Midbrain (tissue), 1 donor: ENCODE measurements at places on chromosomes 1 and 21.

- no peak for DNase-seq
Observed at GRCh38 chr1:8398677-8399076, 80.8 kb downstream of the SLC45A1 start.

DNA sequence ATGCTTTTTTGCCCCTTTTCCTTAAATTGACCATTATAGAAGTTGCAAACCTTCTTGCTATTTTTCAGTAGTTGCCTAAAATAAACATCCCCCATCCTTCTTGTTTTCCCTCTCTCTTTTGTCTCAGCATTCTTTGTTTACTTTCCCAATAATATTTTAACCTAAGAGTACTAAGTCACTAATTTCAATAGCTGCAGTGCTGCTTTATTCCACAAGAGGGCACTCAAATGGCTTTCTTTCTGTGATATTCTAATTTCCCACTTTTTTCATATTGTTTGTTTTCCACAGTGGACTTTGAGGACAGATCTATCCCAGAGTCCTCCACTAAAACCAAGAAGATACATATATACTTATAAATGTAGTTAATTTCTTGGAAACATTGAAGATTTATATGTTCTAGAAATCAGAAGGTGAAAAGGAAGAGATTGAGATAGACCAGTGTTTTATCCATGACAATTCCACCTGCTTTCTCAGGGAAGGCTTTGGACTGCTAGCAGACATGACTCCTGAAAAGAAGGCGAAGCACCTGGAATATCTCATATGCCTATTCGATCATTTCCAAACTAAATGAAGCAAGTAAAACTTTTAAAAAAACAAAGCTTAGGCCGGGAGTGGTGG is 104.8 kb upstream of the GRIK1 start:
- no peak for DNase-seq

DNA sequence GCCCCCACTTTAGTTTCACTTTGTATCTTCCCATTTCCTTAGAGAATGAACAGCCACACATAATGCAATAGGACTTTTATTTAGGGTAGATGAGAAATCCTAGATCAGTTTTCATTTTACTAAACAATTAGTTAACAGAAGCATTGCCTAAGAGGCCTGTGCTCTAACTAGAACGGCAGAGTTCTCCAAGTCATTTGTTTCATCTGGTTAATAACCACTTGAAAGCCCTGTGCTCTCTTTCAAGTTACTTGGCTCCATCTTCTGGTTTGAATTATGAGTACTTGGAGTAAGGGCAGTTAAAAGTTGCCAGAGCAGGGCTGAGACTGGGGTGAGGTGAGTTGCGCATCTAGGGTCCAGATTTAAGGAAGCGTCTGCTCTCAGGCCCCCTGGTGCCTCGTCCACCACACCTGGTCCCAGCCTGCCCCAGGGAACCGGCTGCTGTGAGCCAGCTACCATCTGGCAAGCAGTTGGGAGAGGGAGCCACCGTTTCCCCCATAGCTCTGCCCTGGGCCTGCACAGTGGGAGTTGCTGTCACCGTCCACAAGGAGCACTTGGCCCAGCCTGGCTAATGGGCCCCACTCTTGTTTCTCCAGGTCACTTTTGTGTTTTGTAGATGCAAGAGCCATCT is 18.1 kb upstream of the SLC44A3 start:
- DNase-seq, result peak; percentile 74

DNA sequence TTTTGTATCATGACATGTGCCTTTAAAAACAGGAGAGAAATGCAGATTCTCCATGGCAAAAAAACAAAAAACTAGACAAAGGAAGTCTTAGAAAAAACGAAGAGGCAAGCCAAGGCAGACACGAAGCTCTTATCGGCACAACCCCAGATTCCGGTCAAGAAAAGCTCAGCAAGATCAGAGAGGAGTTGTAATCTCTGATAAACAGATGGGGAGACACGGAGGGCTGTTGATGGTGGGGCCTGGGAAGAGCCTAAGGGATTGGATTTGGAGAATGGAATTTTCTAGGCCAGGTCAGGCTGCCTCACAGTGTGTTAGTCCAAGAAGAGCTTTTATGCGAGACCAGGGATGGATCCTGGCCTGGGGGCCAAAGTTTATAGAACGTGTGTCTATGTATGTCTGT is 96.2 kb upstream of the AKT3 start:
- no peak for DNase-seq

GRCh38 chr1:11952455-11953109 is 18.1 kb downstream of the PLOD1 start:
- DNase-seq, result peak; percentile 68
